Heart left ventricle (tissue), 16 donors: ENCODE measurements at places on chromosomes 5 and 9. TPM values are rescaled to one million over a fixed set of nuclear protein-coding genes. Genes with fewer than 3 reads are reported as not detected.

DNA sequence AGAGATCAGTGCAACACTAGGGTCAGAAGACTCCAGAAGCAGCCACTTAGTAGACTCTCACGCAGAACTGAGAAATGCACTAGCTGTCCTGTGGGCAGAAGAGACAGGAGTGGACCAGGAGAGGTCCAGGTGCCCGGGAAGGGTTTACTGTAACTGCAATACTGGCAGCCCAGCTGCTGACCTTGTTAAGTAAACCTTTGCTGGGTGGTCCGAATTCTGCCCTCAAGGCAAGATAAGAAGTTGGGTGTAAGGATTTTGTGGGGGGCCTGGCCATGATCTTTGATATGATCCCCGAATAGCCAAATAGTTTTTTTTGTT is 91.3 kb downstream of the PDE6A start:
- no peak for DNase-seq

DNA sequence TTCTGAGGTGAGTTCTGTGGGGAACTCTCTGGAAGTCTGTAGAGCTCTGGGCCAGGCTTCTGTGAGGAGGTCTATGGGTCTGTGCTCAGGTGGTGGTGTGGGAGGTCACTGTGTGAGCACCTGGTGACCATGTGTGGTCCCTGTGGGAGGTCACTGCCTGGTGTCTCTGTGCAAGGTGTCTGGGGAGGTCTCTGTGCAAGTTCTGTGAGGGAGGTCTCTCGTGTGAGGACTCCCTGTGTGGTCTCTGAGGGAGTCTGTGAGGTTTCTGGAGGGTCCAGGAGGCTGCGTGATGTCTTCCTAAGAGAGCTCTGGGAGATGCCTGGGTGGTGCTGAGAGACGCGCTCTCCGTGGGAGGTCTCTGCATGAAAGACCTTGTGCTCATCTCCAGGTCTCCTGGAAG is 6.0 kb upstream of the SPATA31E1 start:
- no peak for DNase-seq

The TMEM215 gene
- not detected for polyA plus RNA-seq

GRCh38 chr5:10543585-10544040 is 20.3 kb upstream of the ANKRD33B start:
- no peak for DNase-seq

DNA sequence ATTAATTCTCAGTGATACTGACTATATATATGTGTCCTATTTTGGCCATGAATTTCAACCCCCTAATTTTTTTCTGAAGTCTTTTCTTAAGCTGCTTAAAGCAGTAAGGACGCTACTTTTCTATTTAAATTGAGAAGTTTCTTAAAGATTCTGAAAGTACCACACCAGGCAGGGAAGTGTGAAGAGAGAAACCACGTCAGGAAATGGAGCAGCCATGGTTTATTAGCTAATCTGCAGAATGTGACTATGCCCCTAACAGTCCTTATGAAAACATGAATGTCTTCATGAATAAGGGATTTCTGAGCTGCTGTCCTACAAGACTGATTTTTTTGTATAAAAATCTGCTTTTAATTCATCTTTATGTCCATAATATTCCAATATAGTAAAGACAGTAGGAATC is 1724.3 kb upstream of the C9orf72 start:
- DNase-seq, result no peak

The CBY3 gene
- not detected for polyA plus RNA-seq

DNA sequence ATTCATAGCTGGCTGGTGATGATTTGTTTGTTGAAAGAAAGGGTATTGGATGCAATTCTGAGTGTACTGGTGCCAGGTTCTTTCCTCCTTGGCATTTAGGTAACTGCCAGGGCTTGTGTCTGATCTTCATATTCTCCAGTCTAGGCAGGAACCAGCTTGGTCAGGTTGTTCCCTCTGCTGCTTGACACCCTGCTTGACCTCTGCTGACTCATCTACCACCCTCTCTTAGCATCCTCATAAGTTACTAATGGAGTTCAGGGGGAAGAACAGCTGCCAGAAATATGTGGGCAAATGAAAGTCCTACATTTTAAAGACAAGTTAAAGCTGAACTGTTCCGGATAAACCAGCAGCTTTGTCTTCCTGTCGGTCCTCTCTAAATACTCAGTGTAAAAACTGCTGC is 116.1 kb upstream of the TNC start:
- no peak for DNase-seq

The IRF1 gene
- 12.2 TPM for polyA plus RNA-seq

The BAAT gene
- polyA plus RNA-seq, result 0.08 TPM

DNA sequence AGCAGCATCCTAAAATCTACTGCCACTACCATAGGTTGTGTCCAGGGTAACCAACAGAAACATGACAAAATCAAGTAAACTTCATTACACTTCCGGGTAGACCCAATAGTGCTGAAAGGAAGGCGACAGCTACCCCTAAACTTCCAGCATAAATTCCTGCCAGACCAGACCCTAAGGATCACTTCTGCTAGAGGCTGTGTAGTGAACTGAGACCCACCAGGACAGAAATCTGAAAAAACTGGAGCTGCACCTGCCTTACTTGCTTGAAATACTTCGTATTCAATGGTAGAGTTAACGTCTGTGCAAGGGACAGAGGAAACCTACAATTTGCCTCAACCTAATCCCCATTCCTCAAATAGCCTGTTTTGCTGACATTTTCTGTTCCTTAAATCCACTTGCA is 1.0 kb upstream of the SECISBP2 start:
- no peak for DNase-seq
